ENCODE measurements at places on chromosomes 11 and 22. TPM values are rescaled to one million over a fixed set of nuclear protein-coding genes. Genes with fewer than 3 reads are reported as not detected.

- H3K4me1 ChIP-seq: peaks cover 12% of the 10 kb centered on the region
- H3K4me3 ChIP-seq: no peak overlapping the region
- peaks cover 3% of the 10 kb centered on the region for H3K27me3 ChIP-seq
- no peak overlapping the region for H3K27ac ChIP-seq
Measured at GRCh38 chr11:110323786-110324185, 27.4 kb upstream of the RDX start.

GRCh38 chr11:75777461-75778110 lies 9.0 kb downstream of the DGAT2 start:
- H3K27me3 ChIP-seq: no peaks in the 10 kb centered on the region
- peaks cover 36% of the 10 kb centered on the region for H3K4me1 ChIP-seq
- H3K36me3 ChIP-seq: no peaks in the 10 kb centered on the region
- H3K4me3 ChIP-seq: no peak overlapping the region
- H3K27ac ChIP-seq: peak overlapping the region; percentile 48
- DNase-seq: peak; percentile 31

- no peaks in the 10 kb centered on the region for H3K27me3 ChIP-seq
- peaks cover 58% of the 10 kb centered on the region for H3K36me3 ChIP-seq
- DNase-seq: no peak
- H3K4me3 ChIP-seq: no peak overlapping the region
Measured at GRCh38 chr11:44607987-44608386, 42.5 kb downstream of the CD82 start.

GRCh38 chr22:19663821-19664355 lies 50.4 kb upstream of the SEPTIN5 start:
- no peak for DNase-seq
- no peaks in the 10 kb centered on the region for H3K4me1 ChIP-seq
- no peak overlapping the region for H3K27ac ChIP-seq
- no peak overlapping the region for H3K4me3 ChIP-seq
- no peaks in the 10 kb centered on the region for H3K36me3 ChIP-seq

The OR9Q2 gene
- total RNA-seq: not detected

The FOLH1 gene
- total RNA-seq: not detected

GRCh38 chr11:18468961-18469360 lies 13.3 kb downstream of the LDHAL6A start:
- H3K27ac ChIP-seq: no peak overlapping the region
- H3K4me3 ChIP-seq: no peak overlapping the region
- no peaks in the 10 kb centered on the region for H3K36me3 ChIP-seq
- DNase-seq: no peak
- H3K27me3 ChIP-seq: no peaks in the 10 kb centered on the region

The GRM5 gene
- total RNA-seq: not detected

The HTR3B gene
- not detected for total RNA-seq

- no peaks in the 10 kb centered on the region for H3K4me1 ChIP-seq
- no peaks in the 10 kb centered on the region for H3K36me3 ChIP-seq
Measured at GRCh38 chr11:134864233-134864967, 452.4 kb upstream of the B3GAT1 start.

Data from activated CD8-positive, alpha-beta T cell treated with anti-CD3 and anti-CD28 coated beads, Interleukin-2, amount 10 ng/mL, durations not matched to agents 7 days and 5 days (primary cell).